ENCODE measurements at places on chromosomes 3 and 15.

DNA sequence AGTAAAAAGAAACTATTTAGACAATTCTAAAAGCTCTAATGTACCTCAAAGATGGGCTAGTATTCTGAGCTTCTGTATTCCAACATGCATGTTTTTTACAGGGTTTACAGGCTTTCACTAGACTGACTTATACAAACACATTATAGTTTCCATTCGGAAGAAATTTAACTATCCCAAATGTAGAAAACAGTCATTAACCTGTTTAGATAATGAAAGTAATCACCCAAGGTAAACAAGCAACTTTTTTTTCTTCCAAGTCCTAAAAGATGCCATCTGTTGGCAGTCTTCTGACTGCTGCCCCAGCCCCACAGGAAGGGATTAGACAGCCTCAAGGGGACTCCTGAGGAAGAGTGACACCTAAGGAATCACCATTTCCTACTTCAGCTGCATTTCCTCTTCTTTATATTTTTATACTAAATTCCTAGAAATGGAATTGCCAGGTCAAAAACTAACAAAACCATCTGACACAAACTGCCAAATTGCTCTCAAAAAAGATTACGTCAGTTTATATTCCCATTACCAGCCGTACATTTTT lies 25.5 kb downstream of the SIN3A start:
- no peak for DNase-seq

- DNase-seq = no peak
Measured at GRCh38 chr15:98612490-98613110, 35.7 kb upstream of the IGF1R start.

DNA sequence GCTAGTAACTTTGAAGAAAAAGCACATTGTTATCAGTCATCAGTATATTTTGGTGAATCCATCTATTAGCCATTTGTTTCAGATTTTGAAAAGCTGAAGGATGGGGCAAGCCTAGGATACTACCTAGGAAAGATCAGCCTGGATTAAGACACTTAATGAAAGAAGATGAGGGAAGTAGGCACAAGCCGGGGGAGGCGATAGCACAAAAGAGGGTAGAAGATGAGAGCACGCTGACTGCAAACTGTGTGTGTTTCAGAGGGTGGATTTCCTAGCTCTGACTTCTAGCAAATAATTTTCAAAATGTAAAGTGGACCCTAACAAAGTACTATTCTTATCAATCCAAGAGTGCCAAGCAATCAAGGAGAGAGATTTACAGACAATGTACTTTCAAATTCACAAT lies 22.2 kb upstream of the SOX2 start:
- DNase-seq = no peak

GRCh38 chr15:71630475-71630809 lies 179.9 kb upstream of the NR2E3 start:
- no peak for DNase-seq

DNA sequence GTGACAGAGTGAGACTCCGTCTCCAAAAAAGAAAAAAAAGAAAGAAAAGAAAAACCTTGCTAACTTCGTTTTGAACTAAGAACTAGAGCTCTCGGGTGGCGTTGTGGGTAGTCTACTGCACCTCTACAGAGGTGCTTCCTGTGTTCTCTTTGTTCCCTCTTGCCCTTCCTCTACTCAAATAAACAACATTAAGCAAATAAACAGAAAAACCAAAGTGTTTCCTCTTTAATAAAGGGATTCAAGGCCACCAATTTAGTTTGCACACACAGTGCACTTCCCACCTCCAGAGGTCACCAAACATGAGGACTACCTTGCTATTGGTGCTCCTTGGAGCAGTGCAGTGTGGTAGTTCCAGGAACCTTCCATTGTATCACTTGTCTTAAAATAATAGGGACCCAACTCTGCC lies 354.2 kb upstream of the TBL1XR1 start:
- DNase-seq = no peak

DNA sequence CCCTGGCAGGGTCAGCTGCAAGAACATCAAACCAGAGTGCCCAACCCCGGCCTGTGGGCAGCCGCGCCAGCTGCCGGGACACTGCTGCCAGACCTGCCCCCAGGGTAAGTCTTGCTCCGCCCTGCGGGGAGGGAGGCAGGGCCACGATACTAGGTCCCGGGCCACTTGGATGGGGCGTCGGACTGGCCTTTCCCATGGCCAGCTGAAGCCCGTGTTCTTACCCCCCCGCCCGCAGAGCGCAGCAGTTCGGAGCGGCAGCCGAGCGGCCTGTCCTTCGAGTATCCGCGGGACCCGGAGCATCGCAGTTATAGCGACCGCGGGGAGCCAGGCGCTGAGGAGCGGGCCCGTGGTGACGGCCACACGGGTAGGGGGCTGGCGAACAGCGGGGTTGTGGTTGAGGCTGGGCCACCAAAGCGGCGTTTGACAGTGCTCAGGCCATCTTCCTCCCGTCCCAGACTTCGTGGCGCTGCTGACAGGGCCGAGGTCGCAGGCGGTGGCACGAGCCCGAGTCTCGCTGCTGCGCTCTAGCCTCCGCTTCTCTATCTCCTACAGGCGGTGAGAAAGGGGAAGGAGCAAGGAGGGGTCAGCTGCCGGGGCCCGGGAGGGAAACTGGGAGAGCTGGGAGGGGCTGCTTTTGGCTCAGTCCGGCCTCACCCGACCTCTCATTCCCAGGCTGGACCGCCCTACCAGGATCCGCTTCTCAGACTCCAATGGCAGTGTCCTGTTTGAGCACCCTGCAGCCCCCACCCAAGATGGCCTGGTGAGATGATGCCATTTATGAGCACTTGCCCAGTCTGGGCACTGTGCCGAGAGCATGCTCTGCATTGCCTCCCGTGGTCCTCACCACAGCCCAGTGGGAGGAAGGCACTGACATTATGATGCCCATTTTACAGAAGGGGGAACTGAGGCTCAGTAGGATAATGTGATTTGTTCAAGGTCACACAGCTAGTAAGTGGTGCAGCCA lies 1.7 kb downstream of the CHRD start:
- DNase-seq = peak; percentile 39

DNA sequence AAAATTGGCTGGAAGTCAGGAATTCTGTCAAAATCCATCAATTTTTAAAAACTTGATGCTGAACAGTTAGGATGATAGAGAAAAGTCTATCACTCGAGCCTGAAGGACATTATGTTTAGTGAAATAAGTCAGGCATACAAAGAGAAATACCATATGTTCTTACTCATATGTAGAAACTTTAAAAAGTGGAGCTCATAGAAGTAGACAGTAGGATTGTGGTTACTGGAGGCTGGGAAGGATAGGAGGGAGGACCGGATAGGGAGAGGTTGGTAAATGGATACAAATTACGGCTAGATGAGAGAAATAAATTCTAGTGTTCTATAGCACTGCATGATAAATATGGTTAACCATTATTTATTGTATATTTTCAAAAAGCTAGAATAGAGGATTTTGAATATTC lies 389.5 kb upstream of the RASGRP1 start:
- no peak for DNase-seq

- DNase-seq = no peak
Measured at GRCh38 chr3:65313666-65314065, 625.9 kb upstream of the ADAMTS9 start.

DNA sequence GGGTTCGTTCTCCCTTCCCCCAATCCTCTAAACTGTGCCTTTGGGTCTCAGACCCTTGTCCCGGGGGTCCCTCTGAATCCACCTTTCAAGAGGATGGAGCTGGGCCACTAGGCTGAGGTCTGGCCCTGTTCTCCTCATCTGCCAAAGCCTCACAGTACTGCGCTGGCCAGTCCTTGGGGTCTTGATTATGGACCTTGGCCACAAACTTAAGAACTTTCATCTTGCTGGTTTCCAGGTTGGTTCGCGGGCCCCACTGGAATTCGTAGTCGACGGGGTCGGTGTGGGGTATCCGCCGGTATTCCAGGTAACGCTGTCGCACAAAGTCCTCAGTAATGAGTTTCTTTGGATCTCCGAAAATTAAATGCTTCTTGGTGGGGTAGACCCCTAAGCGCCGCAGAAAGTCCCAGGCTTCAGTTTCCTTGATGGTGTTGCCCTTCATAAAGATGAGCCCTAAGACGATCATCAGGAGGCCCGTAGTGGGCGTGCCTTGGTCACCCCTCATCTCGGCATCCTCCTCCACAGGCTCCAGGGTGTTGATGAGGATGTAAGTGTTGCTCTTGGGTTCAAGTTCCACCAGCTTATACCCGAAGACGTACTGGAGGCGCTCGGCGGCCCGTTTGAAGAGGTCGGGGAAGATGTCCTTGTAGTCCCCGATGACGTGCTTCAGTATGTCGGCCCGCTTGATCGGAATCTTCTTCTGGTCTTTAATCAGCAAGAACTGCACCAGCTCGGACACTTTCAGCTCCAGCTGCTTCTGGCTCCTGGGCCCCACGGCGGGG lies 727 bp downstream of the NSMCE3 start:
- DNase-seq = peak; percentile 61

DNA sequence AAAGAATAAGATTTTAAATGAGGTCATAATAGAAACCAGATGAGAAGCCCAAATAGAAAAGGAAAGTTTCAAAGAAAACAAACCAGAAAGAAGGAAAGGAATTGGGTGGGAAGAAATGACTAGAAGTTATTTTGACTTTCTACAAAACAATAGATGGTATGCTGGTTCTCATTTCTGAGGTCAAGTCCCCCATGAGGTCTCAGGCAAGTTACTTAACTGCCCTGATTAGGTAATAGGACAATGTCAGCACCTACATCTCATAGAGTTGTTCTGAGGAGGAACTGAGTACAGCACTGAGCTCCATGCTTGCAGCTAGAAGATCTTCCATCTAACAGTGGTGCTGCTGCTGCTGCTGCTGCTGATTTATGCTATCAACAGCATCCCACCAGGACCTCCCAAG lies 185.9 kb downstream of the ERC2 start:
- DNase-seq = no peak

DNA sequence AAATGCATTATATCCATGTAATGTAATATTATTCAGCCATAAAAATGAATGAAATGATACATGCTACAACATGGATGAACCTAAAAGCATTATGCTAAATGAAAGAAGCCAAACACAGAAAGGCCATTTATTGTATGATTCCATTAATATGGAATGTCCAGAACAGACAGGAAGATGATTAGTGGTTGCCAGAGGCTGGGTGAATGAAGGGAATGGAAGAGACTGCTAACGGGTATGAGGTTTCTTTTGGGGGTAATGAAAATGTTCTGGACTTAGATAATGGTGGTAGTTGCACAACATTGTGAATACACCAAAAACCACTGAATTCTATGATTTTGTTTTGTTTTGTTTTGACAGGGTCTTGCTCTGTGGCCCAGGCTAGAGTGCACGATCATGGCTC lies 61.6 kb upstream of the MAP4 start:
- peak; percentile 39 for DNase-seq

DNA sequence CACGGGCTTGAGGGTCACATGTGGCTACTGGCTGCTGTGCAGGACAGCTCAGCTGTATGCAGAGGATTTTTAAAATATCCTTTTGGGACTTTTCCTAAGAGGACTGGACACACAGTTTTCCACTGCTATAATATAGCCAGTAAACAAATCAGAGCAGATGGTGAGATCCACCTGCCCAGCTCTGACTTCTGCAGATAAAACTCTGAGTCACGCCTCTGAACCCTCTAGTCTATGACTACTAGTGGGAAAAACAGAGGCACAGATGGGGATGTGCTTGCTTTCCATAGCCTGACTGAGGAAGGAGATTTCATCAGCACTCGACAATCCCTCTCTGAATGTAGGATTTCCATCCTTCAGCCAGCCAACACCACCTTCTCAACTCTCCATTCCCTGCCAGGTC lies 45.1 kb downstream of the COLQ start:
- DNase-seq = no peak

DNA sequence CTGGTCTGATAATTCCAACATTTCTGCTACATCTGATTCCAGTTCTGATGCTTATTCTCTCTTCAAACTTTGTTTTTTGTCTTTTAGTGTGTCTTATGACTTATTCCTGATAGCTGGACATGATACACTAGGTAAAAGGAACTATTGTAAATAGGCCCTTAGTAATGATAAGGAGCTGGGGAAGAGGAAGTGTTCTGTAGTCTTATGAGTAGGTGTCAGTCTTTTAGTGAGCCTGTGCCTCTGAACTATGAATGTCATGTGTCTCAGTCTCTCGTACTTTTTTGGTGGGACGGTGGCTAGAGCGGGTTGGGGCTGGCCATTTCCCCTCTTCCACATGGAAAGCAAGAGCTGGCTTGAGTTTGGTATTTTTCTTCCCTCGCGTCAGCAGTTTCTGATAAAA lies 41.2 kb downstream of the PCCB start:
- DNase-seq = no peak

DNA sequence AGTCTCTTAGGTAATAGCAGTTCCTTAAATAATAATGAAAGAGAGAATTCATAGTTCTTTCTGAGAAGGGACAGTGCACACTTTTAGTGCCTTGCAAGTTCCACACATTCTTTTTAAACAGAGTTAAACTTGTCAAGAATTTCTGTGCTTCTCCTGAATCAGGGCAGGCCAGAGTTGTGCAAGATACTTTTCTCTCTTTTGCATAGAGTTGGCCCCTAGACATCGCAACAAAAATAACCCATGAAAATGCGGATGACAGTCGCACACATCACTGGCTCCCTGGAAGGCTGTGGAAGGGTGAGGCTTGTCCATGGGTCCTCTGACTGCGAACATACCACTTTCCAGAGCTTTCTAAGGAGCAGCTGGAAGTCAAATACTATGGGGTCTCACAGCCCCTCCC lies 40.1 kb downstream of the FBLN2 start:
- DNase-seq = no peak

DNA sequence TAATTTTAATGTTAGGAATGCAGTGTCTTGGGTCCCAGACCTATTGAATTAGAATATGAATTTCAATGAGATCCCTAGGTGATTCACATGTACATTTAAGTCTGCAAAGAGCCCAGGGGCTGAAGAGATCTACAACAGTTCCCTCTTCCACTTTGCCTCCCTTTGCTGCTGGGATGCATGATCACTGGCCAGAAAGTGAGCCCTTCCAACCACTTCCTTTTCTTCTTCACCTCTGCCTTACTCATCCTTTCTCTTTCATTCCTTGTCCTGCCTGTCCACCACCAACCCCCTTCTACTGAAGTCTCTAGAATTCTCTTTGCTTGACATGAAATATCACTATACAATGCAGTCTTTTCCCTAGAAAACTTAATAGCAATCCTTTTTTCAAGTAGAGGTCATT lies 222.4 kb upstream of the LRIG1 start:
- DNase-seq = peak; percentile 31

DNA sequence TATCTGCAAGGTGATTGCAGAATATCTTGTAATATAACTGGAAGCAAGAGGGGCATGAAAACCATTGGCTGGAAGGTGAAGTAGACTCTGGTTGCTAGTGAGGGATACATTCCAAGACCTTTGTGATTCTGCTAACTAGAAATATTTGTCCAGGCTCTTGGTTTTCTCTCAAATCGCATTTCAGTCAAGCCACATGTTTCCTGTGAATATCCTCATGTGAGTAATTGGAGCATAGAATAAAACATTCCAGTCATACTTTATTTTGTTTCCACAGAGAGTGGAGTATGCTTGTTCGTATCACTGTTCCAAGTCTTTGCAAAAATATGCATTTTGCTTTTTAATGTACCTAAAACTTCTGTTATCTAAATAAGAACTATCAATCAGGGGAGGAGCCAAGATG lies 850.0 kb downstream of the EPHA3 start:
- no peak for DNase-seq

DNA sequence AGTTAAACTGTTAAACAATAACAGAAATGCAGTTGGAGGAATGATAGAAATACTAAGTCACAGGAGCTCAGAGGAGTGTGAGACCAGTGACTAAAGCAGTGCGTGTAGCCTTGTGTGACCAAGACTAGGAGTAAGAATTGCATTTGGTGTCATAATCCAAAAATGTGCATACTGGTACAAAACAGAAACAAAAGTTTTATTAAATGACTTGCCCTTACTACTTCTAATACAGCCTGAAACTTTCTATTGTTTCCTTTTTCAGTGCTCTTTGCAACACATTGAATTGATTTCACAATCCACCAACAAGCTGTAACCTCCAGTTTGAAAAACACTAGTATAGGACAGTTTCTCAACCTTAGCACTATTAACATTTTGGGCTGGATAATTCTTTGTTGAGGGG lies 17.1 kb downstream of the SNX1 start:
- DNase-seq = no peak

Measured in mesenchymal stem cell (in vitro differentiated cells and primary cell).